ENCODE measurements at places on chromosomes 5 and 9.

- no peak for DNase-seq
Observed at GRCh38 chr5:40082313-40082712, 597.4 kb upstream of the PTGER4 start.

DNA sequence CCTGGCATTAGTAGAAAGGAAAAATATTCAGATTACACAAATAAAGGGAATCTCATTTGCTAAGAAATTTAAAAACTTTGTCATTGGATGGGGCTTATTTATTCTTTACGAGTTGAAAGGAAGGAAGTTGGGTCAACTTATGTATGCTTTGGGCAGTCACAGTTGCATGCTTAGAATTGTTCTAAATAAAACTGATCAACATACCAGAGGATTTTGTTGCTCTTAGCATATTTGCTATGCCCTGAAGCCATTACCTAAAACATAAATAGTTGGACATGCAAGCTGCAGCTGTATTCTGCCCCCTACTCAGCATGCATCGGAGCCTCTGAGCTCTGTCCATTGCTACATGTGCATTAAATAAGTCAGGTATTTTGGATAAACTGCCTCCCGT lies 172.7 kb upstream of the MEF2C start:
- DNase-seq = no peak

DNA sequence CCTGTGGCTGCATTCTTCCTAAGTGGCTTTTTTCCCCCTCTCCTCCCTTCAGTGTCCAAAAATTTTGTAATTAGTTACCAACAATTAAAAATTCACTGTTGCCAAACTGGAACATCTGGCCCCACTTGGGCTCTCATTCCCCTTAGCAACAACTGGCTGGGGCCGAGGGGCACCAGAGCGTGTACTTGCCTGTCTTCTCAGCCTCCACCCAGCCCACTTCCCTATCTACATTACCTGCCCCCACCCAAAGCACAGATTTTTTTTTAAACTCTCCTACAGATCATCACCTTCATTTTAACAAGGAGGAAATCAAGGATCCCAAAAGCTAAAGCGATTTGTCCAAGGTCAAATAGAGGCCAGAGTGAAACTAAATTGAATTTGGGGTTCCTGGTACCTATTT lies 278.8 kb downstream of the EBF1 start:
- DNase-seq = no peak

DNA sequence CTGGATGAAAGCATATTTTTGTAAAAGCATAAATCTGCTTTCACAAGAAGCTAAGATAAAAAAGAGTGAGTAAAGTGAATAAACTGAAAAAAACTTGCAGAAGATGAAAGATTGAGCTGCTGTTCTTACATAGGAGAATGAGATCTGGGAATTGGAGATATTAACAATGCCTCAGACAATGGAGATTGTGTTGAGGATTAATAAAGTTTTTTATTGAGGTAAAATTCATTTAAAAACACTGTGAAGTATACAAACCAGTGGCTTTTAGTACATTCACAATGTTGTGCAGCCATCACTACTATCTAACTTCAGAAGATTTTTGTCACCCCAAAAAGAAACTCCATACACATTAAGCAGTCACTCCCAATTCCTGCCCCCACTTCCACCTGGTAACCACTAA lies 19.7 kb upstream of the UBLCP1 start:
- no peak for DNase-seq

- no peak for DNase-seq
Observed at GRCh38 chr9:95048225-95049087, 269.1 kb downstream of the FANCC start.

DNA sequence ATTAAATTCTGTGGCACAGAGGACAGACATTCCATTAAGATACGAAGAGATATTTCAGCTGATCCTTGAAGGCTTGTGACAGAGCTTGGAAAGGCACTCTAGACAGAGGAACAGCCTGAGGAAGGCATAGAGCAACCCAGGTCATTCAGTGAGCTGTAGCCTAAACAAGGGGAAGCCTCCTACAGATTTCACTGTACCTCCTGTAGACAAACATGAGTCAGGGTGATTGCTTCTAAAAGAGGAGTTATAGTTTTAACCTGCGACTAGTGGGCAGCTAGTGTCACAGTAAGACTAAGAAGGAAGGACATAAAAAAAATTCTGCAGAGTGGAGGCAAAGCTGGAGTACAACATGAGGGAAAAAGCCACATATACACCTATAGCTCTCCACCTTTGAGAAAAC lies 43.5 kb upstream of the ANKDD1B start:
- no peak for DNase-seq

DNA sequence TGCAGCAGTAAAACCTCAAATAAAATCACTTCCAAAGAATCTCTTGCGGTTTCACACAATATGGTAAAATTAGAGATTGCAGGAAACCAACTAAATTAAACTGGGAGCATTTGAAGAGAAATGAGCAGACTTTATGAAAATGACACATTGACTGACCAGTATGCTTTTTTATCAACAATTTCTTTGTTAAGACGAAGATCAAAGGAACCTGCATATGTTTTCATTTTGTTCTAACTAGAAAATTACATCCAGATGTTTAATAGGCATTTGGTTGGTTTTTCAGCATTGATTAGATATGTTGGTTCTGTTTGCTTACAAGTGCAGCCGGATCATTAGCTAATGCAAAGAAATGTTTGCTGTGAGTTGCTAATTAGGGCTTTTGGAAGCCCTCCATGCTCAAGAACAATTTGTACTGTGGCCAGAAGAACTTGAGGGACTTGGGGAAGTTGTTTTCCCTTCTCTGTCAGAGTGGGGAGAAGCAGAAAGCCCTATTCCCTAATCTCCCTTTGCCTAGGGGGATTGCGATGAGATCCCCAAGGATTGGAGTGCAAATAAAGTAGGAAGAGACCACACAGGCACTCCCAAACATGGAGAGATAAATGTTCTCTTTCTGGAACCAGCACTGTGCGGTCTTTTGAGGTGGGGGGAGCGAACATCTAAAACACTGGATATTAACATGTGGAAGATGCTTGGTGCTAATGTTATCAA lies 4.5 kb upstream of the TLE1 start:
- no peak for DNase-seq

- no peak for DNase-seq
Observed at GRCh38 chr5:135715267-135716055, 119.0 kb upstream of the SLC25A48 start.
